ENCODE measurements at places on chromosomes 2 and 18.

GRCh38 chr2:138649571-138649970 is 130.6 kb downstream of the NXPH2 start:
- DNase-seq, result no peak

- DNase-seq, result no peak
Measured at GRCh38 chr2:189437926-189438325, 3.3 kb upstream of the WDR75 start.

DNA sequence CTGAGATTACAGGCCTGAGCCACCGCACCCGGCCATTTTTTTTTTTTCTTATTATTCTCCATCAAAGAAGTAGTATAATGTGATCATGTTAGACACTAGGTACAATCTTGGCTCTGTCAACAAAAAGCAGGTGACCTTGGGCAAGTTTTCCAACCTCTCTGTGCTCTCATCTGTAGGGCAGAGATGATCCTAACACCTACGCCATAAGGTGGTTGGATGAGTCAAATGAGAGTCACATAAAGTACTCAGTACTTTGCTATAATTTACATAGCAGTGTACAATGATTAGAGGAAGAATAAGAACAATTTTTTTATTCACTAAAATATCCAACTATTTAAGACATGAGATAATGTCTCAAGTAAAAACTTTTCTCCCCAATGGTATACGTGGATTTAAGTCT is 128.6 kb downstream of the TGIF1 start:
- no peak for DNase-seq

DNA sequence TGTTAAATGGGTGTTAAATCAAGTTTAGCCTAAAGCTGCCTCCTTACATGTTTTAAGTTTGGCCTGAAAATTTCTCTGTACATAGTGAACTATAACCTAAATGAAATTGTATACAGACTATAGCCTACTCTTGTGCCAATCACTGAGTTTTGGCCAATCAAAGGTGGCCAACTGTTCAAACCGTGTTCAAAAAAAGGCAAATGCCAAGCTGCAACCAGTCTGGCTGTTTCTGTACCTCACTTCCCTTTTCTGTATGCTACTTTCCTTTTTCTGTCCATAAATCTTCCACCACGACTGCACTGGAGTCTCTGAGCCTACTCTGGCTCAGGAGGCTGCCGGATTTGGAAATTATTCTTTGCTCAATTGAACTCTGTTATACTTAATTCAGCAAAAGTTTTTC is 121.0 kb downstream of the SPOPL start:
- DNase-seq, result no peak

- no peak for DNase-seq
Measured at GRCh38 chr2:219658196-219658846, 30.9 kb downstream of the SLC4A3 start.

- DNase-seq, result no peak
Measured at GRCh38 chr2:106183101-106183696, 10.9 kb downstream of the UXS1 start.

- no peak for DNase-seq
Measured at GRCh38 chr2:88638123-88638650, 10.9 kb upstream of the EIF2AK3 start.

GRCh38 chr18:22983175-22983574 is 50.0 kb downstream of the RBBP8 start:
- DNase-seq, result peak; percentile 6

DNA sequence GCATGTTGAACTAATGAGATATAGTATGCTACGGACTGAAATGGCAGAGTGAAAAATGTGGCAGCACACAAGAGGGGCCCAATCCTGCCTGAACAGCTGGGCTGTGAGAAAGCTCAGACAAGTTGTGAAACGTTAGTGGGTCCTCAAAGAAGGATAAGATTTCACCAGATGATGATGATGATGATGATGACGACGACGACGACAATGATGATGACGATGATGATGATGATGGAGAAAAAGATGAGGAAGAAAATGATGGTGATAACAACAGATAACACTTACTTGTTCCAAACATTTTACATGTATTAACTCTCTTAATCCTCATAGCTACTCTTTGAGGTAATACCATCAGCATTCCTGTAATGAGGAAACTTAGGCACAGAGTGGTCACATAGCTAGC is 94.2 kb downstream of the WDPCP start:
- DNase-seq, result no peak

GRCh38 chr18:35470435-35470834 is 27.3 kb downstream of the INO80C start:
- DNase-seq, result no peak

GRCh38 chr2:60964651-60965498 is 52.6 kb upstream of the PEX13 start:
- DNase-seq, result peak; percentile 85

GRCh38 chr2:238267884-238268680 is 20.3 kb downstream of the PER2 start:
- DNase-seq, result no peak

GRCh38 chr2:64426183-64426952 is 27.6 kb upstream of the LGALSL start:
- DNase-seq, result no peak

- no peak for DNase-seq
Measured at GRCh38 chr18:25896178-25896780, 194.1 kb downstream of the SS18 start.

GRCh38 chr2:38164881-38165280 is 88.9 kb upstream of the CYP1B1 start:
- DNase-seq, result no peak

- DNase-seq, result peak; percentile 19
Measured at GRCh38 chr2:68253219-68254068, 1.1 kb upstream of the PPP3R1 start.

- no peak for DNase-seq
Measured at GRCh38 chr2:200259577-200259957, 46.9 kb upstream of the SPATS2L start.

DNA sequence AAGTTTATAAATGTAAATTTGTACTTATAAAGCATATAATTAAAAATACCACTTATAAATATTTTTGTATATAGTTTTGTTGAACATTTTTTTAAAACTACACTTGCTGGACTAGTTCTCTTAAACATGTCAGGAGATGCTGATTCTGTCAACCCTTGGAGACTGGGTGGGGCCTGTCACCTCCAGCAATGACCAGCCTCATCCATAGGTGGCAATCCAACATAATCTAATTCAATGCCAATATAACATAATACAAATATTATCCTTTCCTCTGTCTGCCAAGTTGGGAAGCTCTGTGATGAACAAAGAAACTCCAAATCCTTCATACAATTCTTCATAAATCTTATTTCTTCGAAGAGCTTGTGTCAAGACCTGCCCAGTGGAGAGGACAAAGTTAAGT is 140.4 kb downstream of the RBMS1 start:
- DNase-seq, result peak; percentile 8

- no peak for DNase-seq
Measured at GRCh38 chr2:6945821-6946220, 28.6 kb downstream of the RNF144A start.

DNA sequence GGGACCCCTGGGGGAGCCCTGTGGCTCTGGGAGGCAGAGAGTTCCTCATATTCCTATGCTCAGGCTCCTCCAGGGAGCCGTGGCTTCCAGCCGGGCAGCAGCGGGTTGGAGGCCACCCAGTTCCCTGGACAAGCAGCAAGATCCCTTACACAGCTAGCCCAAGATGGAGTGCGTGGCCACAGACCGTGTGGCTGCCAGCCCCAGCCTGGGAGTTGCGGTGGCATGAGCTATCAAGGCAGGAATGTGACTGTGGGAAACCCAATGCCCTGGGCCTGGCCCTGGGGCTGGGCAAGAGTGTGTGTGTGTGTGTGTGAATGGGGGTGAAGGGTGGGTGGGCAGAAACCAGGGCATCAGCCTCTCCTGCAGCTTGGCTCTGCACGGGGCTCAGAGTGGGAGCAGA is 130.5 kb downstream of the DYSF start:
- DNase-seq, result no peak

DNA sequence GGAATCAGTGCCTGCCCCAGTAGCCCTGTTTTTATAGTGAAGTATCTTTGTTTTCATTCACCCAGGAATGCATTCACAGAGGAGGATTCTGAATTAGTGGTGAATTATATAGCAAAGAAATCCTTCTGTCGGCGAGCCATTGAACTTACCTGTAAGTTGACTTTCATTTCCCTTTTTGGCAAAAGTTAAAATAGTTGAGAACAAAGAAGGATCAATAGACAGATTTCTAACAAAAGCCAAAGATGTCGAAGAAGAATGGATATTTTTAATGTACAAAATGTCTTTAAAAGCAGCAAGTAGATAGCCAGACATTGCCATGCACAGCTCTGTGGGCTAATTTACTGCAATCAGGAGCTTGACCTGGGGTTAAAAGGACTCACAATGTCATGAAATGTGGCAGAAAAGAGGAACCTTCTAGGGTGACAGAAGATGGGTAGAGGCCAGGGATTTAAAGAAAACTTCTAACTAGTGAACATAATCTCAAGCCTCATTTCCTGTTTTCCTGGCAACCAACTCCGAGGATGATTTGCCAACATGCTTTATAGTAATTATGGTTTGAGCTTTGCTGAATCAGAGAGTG is 53.8 kb upstream of the TMEM87B start:
- DNase-seq, result no peak

DNA sequence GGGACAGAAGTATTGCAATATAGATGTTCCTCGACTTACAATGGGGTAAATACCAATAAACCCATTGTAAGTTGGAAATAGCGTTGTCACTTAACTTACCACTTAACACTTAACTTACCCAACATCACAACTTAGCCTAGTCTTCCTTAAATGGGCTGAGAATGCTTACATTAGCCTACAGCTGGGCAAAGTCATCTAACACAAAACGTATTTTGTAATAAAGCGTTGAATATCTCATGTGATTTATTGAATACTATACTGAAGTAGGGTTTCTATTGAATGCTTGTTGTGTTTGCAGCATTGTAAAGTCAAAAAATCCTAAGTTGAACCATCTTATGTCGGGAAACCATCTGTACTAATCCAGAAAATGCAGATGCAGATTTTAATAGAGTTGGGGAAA is 23.6 kb downstream of the IL1R2 start:
- no peak for DNase-seq

DNA sequence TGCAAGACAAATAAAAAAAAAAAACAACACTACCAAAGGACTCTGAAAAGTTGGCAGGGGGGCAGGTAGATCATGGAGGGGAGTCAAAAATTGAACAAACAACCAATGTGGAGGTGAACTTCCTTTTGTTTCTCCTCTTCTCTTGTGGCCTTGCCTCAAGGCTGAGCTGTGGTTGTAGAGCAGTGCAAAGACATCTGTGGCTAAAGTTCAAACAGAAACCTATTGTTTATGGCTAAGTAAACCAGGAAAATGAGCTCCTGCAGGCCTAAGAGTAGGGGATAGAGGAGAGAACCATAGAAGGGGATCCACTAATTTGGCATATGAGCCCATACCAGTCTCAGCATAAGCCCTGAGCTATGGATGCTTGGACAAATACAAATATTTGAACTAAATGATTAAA is 40.2 kb upstream of the EGR4 start:
- DNase-seq, result no peak

DNA sequence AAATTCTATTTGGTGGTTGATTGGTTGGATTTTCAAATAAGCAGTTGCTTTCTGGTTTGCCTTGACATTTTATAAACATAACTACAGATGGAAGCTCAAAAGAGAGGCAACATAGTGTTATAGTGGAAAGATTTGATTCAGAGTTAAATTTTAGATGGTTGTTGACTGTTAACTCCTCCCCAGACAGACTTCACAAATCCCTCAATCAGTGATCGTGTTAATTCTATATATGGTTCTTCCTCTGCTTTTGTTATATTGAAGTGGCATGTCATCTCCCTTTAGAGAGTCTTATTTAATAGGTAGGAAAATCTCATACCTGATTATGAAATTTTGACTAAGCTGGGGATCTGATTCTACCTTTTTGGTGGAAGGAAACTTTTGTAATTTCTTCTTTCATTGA is 19.5 kb downstream of the DGUOK start:
- DNase-seq, result no peak

DNA sequence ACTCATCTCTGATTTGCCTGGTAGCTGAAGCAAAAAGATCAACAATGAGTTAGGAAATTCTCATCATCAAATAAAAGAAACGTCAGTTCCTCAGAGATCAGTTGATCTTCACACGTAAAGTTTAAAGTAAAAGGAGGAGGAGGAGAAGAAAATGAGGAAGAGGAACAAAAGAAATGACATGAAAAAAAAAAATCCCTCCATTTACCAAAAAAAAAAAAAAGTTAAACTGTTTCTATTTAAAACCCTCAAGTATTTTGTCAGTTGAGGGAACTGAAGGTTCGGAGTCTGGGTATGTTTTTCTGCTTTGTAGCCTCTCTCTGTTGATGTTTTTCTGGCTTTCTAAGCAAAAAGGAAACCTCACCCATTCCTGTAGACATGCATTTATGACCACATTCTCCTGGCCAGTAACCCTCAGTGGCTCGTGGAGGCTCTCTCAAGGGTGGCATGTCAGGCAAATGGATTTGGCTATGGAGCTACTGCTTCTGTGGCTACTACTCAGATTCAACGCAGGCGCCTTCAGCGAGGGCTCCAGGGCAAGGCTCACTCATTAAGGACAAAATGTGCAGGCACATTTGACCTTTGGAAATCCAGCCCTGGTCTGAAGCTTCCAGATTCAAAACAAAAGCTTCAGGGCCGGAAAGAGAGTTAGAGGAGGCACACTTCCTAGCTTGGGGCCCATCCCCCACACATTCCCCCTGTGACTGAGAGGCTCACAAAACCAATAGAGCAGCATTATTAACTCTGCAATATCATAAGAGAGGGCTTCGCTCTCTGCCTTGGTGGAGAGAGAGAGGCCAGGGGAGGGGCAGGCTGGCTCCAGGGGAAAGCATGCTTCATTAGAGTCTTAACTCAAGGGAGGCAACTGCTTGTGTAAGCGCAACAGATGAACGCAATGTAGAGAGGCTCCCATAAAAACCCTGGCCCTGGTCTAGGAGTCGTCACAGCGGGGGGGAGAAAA is 22.3 kb downstream of the KLF7 start:
- DNase-seq, result peak; percentile 21

All from T-helper 2 cell (primary cell).